ENCODE measurements at places on chromosomes 16 and 17. TPM values are rescaled to one million over a fixed set of nuclear protein-coding genes. Genes with fewer than 3 reads are reported as not detected.

- H3K36me3 ChIP-seq, result no peaks in the 10 kb centered on the region
- peak overlapping the region; percentile 95 for H3K27ac ChIP-seq
- no peak overlapping the region for H3K4me3 ChIP-seq
- H3K4me1 ChIP-seq, result peaks cover 49% of the 10 kb centered on the region
- no peak for DNase-seq
These were observed 6.6 kb downstream of the PNMT start for GRCh38 chr17:39674702-39675389.

- peaks cover 10% of the 10 kb centered on the region for H3K4me1 ChIP-seq
- no peak overlapping the region for H3K27ac ChIP-seq
- no peaks in the 10 kb centered on the region for H3K36me3 ChIP-seq
These were observed 21.1 kb downstream of the FOXN1 start for GRCh38 chr17:28527181-28527681.

DNA sequence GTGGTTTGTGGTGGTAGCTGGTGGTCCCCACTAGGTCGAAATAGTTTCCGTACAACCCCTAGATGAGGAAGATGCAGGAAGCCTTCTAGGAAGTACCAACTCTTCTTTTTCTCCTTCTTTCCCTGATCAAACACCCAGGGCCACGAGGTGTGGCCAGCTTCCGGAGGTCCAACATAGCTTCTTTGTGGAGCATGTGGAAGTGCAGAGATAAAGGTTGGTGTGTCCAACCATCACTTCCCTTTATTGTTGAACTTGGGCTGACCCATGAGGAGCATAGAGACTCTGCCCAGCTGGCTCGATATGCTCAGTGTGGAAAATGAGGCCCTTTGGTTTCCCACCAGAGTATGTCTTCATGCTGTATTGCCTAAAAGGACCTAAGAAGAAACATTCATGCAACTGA lies 6.3 kb upstream of the RGS9 start:
- DNase-seq, result no peak
- no peaks in the 10 kb centered on the region for H3K27me3 ChIP-seq
- no peak overlapping the region for H3K4me3 ChIP-seq
- H3K27ac ChIP-seq, result no peak overlapping the region
- H3K4me1 ChIP-seq, result no peaks in the 10 kb centered on the region

DNA sequence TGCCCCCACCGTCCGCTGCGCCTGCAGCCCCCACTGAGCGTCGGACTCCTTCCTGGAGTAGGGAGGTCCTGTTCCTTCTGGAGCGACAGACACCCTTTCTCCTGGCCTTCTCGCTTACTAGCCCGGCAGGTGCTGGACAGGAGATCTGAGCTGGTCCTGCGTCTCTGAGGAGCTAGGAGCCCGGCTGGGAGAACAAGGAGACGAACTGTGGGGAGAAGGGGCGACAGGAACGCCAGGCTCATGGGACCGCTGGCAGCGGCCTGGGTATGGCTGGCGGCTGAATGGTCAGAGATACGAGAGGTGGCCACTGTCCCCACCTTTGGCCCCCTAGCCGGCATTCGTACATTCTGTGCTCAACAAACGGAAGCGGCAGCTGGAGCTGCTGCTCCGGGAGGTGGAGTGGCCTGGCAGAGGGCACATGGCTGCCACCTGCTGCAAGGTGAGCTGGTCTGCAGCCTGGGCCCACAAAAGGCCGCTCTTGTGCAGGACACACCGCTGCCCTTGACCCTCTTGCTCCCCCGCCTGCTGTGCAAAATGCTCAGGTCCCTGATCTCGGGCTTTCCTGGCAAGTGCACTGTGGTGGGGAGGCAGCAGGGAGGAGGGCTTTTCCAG lies 2066.7 kb downstream of the TP53TG3F start:
- no peak overlapping the region for H3K27ac ChIP-seq
- no peak for DNase-seq
- H3K4me3 ChIP-seq, result no peak overlapping the region

DNA sequence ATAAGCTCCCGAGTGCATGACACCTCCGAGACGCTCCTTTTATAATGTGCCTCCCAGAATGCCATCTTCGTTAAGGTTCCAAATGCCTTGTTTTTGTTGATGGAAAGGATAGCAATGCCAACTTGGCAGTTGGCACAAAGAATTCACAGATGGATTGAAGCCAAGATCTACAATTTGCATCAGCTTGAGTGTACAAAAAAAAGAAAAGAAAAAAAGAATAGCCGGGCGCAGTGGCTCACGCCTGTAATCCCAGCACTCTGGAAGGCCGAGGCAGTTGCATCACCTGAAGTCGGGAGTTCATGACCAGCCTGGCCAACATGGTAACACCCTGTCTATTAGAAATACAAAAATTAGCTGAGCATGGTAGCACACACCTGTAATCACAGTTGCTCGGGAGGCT lies 7.6 kb downstream of the TBC1D16 start:
- H3K4me1 ChIP-seq, result peaks cover 42% of the 10 kb centered on the region
- H3K27ac ChIP-seq, result peak overlapping the region; percentile 75
- no peaks in the 10 kb centered on the region for H3K27me3 ChIP-seq

- peak overlapping the region; percentile 82 for H3K4me3 ChIP-seq
- peaks cover 12% of the 10 kb centered on the region for H3K36me3 ChIP-seq
- peak overlapping the region; percentile 80 for H3K27ac ChIP-seq
- DNase-seq, result no peak
- no peaks in the 10 kb centered on the region for H3K27me3 ChIP-seq
- H3K4me1 ChIP-seq, result peaks cover 3% of the 10 kb centered on the region
These were observed 774 bp downstream of the ENGASE start for GRCh38 chr17:79075446-79075750.

- H3K36me3 ChIP-seq, result no peaks in the 10 kb centered on the region
- H3K27ac ChIP-seq, result no peak overlapping the region
- peaks cover 17% of the 10 kb centered on the region for H3K27me3 ChIP-seq
- no peak overlapping the region for H3K4me3 ChIP-seq
- no peaks in the 10 kb centered on the region for H3K4me1 ChIP-seq
These were observed 8.5 kb upstream of the HOXB9 start for GRCh38 chr17:48634493-48635208.

- H3K4me3 ChIP-seq, result peak overlapping the region; percentile 95
- H3K4me1 ChIP-seq, result peaks cover 27% of the 10 kb centered on the region
- no peaks in the 10 kb centered on the region for H3K27me3 ChIP-seq
- peaks cover 12% of the 10 kb centered on the region for H3K36me3 ChIP-seq
These were observed 600 bp upstream of the BLTP2 start for GRCh38 chr17:28645576-28645939.

Gene NSF
- total RNA-seq, result 13.0 TPM

Gene MT4
- total RNA-seq, result not detected

Gene RASL10B
- 9.9 TPM for total RNA-seq

Data from ascending aorta (tissue), 2 donors.